Endothelial cell (in vitro differentiated cells): ENCODE measurements at places on chromosomes 16 and 17.

DNA sequence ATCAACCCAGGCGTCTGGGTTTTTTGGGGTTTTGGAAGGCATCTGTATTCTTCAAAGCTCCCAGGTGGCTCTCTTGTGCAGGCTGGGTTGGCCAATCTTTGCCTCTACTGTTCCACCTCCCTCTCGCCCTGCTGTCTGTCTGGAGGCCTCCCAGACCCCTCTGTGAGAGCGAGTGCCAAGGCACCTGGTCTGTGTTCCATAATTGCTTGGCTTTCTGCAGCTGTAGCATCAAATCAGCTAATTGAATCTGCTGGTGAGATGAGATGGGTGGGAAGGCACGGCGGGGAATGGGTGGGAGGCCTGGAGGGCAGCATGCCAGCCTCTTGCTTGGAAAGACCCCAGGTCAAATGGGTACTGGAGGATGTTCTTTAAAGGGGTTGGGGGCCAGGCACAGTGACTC is 52.5 kb upstream of the CLEC19A start:
- no peaks in the 10 kb centered on the region for H3K4me1 ChIP-seq
- peaks cover 51% of the 10 kb centered on the region for H3K36me3 ChIP-seq
- H3K27me3 ChIP-seq, result peaks cover 6% of the 10 kb centered on the region
- H3K4me3 ChIP-seq, result no peak overlapping the region

GRCh38 chr16:23222929-23223328 is 40.4 kb downstream of the SCNN1G start:
- DNase-seq, result no peak
- H3K27ac ChIP-seq, result no peak overlapping the region
- H3K4me1 ChIP-seq, result no peaks in the 10 kb centered on the region

- H3K4me3 ChIP-seq, result peak overlapping the region; percentile 88
- peak; percentile 37 for DNase-seq
- H3K36me3 ChIP-seq, result peaks cover 26% of the 10 kb centered on the region
Observed at GRCh38 chr16:66551348-66551759, 1.0 kb upstream of the CKLF start.

DNA sequence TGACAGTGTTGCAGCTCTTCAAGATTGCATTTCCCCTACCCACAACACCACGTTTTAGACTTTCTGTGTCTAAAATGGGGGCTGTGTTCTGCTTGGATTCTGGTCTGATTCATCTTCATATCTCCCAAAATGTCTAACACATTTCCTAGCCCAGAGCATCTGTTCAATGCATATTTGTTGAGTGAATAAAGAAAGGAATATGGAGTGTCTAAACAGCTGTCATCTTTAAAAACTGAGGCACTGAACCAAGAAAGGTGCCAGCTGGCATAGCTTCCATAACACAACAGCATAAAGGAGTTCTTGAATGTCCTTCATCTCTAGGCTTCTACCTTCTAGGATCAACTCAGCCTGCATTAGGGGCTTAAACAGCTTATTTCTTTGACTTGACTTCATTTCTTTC is 67.4 kb downstream of the CDH11 start:
- no peaks in the 10 kb centered on the region for H3K36me3 ChIP-seq
- DNase-seq, result no peak
- no peak overlapping the region for H3K27ac ChIP-seq
- H3K4me3 ChIP-seq, result no peak overlapping the region

GRCh38 chr17:41650794-41651624 is 26.6 kb upstream of the KRT17 start:
- H3K4me3 ChIP-seq, result no peak overlapping the region
- H3K4me1 ChIP-seq, result peaks cover 10% of the 10 kb centered on the region
- DNase-seq, result no peak
- no peaks in the 10 kb centered on the region for H3K36me3 ChIP-seq
- H3K27me3 ChIP-seq, result peaks cover 2% of the 10 kb centered on the region

GRCh38 chr17:82274134-82275020 is 877 bp upstream of the CSNK1D start:
- no peak overlapping the region for H3K27ac ChIP-seq
- H3K36me3 ChIP-seq, result peaks cover 21% of the 10 kb centered on the region
- no peak for DNase-seq
- H3K4me3 ChIP-seq, result peak overlapping the region; percentile 73
- peaks cover 45% of the 10 kb centered on the region for H3K4me1 ChIP-seq
- peaks cover 33% of the 10 kb centered on the region for H3K27me3 ChIP-seq

DNA sequence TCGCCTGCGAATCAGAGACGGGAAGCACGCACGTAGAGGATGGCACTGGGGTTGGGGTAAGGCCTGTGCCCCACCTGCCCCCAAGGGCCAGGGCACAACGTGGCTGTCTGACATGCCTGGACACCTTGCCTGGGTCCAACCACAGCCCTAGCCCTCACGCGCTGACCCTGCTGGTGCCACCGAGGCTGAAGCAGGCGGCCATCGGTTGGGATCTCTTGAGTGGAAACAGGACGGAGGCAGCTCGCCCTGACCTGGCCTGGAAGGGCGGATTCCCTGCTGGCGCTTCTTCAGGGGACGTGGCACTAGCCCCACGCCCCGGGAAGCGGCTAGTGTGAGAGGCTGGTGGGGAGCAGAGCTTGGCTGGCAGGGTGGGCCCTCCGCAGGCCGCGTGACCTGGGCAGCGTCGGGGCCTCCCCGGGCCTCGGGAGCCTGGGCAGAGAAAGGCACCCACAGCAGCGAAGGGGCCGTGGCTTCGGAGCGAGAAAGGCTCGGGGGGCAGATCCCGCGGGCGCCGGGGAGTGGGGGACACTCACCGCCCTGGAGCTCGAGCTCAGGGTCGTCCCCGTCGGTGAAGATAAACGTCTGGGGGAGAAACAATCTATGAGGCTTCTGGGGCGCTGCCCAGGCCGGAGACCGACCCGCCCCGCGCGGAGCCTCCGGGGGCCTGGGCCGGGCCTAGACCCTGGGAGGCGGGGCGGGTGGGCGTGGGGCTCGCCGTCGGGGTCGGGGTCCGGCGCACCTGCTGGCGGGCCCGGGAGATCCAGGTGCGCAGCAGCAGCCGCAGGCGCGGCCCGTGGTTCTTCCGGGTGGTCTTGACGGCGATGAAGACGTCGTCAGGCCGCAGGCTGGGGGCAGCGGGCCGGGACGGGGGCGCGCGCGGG is 610 bp downstream of the RFNG start:
- H3K27me3 ChIP-seq, result peaks cover 10% of the 10 kb centered on the region
- no peak for DNase-seq
- H3K4me3 ChIP-seq, result peak overlapping the region; percentile 88
- peaks cover 8% of the 10 kb centered on the region for H3K36me3 ChIP-seq
- no peaks in the 10 kb centered on the region for H3K4me1 ChIP-seq
- H3K27ac ChIP-seq, result no peak overlapping the region

GRCh38 chr17:59620064-59620359 is 317 bp downstream of the CLTC start:
- H3K36me3 ChIP-seq, result peaks cover 7% of the 10 kb centered on the region
- H3K27ac ChIP-seq, result peak overlapping the region; percentile 99
- peak overlapping the region; percentile 99 for H3K4me3 ChIP-seq

DNA sequence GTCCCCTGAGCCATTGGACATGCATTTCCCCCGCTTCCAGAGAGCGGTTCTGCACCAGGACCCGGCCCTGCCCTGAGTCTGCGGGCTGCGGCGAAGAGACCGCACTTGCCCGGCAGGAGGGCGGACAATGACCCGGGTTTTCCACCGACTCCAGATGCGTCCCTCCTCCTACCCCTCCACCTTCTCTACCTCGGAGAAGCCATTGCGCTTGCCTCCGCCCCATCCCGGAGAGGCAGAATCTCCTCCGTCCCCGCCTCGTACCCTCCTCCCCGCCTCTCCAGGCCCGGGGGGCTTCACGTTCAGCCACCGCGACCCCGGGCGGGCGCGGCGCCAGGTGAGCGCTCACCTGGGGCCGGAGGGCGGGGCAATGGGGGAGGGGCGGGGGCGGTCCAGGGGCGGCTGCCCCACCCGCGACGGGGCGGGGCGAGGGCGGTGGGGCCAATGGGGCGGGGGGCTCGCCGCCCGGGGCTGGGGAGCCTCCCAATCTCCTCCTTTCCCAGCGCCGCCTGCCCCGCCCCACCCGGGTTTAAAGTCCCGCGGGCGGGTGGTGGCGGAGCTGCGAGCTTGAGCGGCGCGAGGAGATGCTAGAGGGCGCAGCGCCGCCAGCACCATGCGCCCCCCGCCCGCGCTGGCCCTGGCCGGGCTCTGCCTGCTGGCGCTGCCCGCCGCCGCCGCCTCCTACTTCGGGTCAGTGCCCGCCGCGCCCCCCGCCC is at the start of gene WNT9B:
Gene WNT9B, plus strand, starts transcription at position 555 of the 713 bp plus-strand sequence. Its CDS starts 56 bp downstream, at position 611.
- DNase-seq, result peak; percentile 32
- H3K36me3 ChIP-seq, result peaks cover 6% of the 10 kb centered on the region
- peaks cover 18% of the 10 kb centered on the region for H3K27me3 ChIP-seq
- no peak within 1 kb of the TSS for H3K27ac ChIP-seq
- peaks cover 10% of the 10 kb centered on the region for H3K4me1 ChIP-seq
- H3K4me3 ChIP-seq, result peak within 1 kb of the TSS; percentile 81

DNA sequence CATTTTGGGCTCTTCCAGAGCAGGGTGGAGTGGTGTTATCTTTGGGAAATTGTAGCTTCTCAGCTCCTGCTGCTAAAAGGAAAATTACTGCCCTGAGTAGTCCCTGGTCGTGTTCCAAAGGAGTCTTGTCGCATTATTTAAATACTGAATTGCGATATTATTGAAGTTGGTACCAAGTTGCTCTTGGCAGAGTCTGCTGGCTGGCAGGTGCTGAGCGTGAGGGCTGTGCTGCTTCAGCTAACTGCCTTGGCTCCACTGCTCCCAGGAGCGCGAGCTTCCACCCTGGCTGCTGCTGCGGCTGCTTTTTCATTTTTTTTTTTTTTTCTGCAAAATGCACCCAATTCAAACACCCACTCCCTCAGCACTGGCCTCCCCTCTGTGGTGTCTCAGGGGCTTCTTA is 289.8 kb downstream of the MAF start:
- no peak overlapping the region for H3K4me3 ChIP-seq
- DNase-seq, result no peak
- H3K27ac ChIP-seq, result no peak overlapping the region
- H3K27me3 ChIP-seq, result peaks cover 3% of the 10 kb centered on the region

GRCh38 chr17:51486885-51487520 is 226.7 kb downstream of the UTP18 start:
- H3K27me3 ChIP-seq, result no peaks in the 10 kb centered on the region
- H3K36me3 ChIP-seq, result no peaks in the 10 kb centered on the region
- H3K4me1 ChIP-seq, result no peaks in the 10 kb centered on the region
- no peak overlapping the region for H3K4me3 ChIP-seq

- H3K4me3 ChIP-seq, result no peak overlapping the region
- peaks cover 4% of the 10 kb centered on the region for H3K27me3 ChIP-seq
- no peak for DNase-seq
- no peak overlapping the region for H3K27ac ChIP-seq
- peaks cover 13% of the 10 kb centered on the region for H3K4me1 ChIP-seq
Observed at GRCh38 chr17:57631871-57632270, 113.2 kb downstream of the CCDC182 start.

DNA sequence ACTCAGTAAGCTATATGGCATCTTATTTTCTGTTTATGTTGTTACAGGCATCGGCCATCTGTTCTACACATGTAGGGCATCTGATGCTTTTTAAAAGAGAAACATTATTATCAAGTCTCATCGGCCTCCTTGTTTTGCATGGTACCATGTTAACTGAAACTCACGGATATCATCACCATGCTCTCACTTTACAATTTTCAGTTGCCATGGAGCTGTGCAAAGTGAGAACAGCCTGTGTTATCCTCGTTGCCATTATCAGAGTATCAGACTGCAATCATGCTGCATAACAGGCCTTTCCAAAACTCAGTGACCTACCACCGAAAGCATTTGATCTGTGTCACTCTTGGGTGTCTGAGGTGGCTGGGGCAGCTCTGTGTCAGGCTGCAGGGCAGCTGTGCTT is 110.3 kb downstream of the C17orf67 start:
- DNase-seq, result no peak
- H3K27me3 ChIP-seq, result peaks cover 6% of the 10 kb centered on the region
- no peak overlapping the region for H3K4me3 ChIP-seq
- no peaks in the 10 kb centered on the region for H3K36me3 ChIP-seq
- no peaks in the 10 kb centered on the region for H3K4me1 ChIP-seq
